H1 (cell line): ENCODE measurements at places on chromosomes 13 and 19. TPM values are rescaled to one million over a fixed set of nuclear protein-coding genes. Genes with fewer than 3 reads are reported as not detected.

- no peak for DNase-seq
These were observed 120.9 kb upstream of the TSC22D1 start for GRCh38 chr13:44697058-44697457.

GRCh38 chr19:37309834-37310575, 60.9 kb upstream of the ZNF527 start:
- DNase-seq: no peak

- DNase-seq: no peak
These were observed 16.3 kb upstream of the GPR183 start for GRCh38 chr13:99323488-99323887.

DNA sequence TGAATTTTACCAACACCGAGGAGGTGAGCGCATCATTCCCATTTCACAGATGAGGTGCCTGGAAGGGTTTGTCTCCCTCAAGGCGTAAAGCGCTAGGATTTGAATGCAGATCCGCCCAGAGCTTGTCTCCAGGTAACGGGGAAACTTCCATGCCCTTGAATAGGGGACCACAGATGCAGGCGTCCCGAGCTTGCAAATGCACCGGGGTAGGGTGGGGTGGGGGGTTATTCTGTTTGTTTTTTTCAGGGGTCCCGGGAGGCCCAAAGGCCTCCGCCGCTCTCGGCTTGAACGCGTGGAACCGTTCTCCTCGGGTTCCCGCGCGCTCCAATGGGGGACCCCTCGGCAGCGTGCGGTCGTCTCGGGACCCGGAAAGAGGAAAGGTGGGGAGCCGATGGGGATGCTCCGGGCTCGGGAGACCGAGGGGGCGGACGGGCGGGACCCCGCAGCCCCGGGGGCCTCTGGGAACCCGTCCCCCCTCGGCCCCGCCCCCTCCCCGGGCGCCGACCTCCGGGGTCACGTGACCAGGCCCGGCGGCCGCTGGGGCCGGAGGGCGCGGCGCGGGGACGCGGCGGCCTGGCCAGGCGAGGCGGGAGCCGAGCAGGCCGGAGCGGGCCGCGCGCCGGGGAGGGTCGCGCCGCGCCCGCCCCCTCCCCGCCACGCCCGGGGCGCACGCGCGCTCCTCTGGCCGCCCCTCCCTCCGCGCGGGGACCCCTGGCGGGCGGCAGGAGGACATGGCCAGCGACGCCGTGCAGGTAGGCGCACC, at the start of gene PKN1:
Gene PKN1 (plus strand): TSS at position 516 of the 763 bp plus-strand sequence. CDS start 216 bp downstream, at position 732.
- peak; percentile 86 for DNase-seq

DNA sequence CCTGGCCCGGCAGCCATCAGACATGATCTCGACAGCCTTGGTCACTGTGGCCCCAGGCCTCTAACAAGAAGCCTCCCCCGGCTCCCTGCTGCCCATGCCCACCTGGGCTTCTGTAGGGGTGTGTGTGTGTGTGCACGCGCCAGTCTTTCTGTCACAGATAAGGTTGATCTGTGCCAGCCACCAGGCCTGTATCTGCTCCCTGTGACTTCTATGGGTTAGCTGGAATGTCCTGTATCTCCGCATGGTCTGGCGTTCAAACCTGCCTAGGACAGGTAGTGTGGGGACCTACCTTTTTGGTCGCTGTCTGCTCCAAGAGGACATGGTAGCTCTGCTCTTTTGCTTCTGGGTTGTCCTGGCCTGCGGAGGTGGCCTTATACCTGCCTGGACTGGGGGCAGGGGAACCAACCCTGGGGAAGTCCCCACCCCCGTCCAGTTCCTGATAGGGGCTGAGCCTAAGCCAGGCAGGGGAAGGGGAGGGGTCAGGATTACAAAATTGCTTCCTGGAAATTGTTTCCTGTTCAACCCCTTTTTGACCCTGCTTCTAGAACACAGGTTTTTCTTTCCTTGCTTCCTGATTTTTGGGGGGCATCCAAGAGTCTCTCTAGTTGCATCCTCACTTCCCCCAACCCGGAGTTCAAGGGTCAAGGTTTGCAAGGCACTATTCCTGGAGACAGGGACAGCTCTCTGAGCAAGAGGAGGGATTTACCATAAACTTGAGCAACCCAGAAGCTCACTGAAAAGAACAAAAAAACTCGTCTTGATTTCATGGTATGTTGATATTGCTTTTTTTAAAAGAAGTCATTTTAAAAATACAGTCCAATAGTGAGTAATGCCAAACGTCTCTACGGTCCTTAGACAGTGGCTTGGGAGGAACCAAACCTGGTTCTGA, at the start of gene LRG1:
Gene LRG1 (minus strand): TSS at position 344 of the 889 bp plus-strand sequence. CDS start 23 bp downstream, at position 321.
- no peak for DNase-seq

GRCh38 chr13:40563350-40564125, 102.9 kb downstream of the FOXO1 start:
- DNase-seq: no peak

GRCh38 chr13:57558051-57558467, 73.5 kb upstream of the PCDH17 start:
- DNase-seq: no peak

GRCh38 chr19:49780861-49781260, 14.1 kb downstream of the AP2A1 start:
- no peak for DNase-seq

DNA sequence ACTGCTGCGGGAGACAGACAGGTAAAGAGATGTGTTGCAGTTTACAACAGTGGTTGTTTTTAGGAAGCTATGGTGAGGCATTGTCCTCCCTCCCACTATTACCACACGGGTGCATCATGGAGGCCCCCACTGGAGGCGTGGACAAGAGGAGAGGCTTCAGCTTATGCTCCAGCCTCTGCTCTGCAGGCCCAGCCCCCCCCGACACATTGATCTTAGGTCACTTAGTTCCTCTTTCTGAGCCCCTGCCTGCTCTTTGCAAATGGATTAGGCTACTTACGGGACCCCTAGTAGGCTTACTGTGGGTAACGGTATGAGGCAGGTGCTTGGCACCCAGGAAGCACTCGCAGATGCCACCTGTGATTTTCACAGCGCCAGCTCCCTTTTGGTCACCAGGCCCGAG, 123.9 kb downstream of the SLC7A1 start:
- no peak for DNase-seq

DNA sequence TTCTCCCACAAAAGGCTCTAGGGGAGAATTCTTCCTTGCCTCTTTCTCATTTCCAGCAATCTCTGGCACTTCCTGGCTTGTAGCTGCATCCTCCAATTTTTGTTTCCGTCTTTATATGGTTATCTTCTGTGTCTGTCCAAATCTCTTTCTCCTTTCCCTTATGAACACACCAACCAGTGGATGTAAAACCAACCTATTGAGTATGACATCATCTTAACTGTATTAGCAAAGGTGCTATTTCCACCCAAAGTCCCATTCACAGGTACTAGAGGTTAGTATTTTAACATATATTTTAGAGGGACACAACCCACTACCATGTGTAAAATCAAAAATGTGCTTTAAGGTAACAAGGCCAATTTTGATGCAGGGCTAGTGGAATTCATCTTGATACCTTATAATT, 129.0 kb downstream of the RAP2A start:
- no peak for DNase-seq

DNA sequence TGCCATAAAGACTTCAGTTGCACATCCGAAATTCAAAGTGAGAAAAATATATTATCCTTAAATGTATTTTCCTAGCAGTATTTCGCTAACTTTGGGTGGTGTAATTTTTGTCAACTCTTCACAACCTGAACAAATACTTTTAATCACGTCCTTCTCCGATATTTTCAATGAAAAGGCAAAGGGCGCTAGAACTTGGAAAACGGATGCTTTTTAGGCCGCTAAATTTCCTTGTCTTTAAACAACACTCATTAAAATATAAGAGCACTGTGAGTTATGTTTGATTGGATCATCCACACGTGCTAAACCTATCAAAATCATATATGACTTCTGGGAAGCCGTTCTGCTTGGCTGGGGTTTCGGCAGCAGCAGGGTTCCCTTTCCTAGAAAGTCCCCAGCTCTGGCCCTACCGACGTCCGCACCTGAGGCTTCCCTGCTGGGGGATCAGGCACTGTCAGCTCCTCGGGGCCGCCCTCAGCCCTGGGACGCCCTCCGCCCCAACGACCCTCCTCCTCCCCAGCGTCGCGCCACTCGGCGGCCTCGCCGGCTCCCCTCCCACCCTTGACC, 462 bp upstream of the MPHOSPH8 start:
- DNase-seq: no peak

GRCh38 chr19:19461306-19461670, 54.1 kb downstream of the TSSK6 start:
- no peak for DNase-seq

TCF3 gene
- 340 and 348 TPM in 2 replicates for total RNA-seq
